NCI-H82 (cell line): ENCODE measurements at places on chromosomes 11 and 22.

- no peak for DNase-seq
Measured at GRCh38 chr11:6326985-6327384, 6.7 kb upstream of the CAVIN3 start.

DNA sequence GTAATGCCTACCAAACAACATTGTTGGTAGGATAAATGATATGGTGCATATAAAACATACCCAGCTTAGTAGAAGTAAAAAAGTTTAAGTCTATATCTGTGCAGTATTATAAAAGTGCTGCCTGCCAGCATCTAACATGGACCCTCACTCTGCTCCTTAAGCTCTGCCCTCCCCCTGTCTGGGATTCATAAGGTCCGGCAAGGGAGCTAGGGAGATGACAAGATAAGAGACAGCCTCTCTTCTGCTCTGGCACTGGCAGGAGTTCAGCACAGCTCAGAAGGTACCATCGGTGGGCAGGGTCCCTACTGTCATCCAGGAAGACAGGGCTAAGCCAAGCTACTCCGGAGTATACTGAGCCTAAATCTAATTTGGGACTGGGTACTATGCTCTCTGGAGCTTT lies 42.8 kb downstream of the TRIM66 start:
- no peak for DNase-seq

DNA sequence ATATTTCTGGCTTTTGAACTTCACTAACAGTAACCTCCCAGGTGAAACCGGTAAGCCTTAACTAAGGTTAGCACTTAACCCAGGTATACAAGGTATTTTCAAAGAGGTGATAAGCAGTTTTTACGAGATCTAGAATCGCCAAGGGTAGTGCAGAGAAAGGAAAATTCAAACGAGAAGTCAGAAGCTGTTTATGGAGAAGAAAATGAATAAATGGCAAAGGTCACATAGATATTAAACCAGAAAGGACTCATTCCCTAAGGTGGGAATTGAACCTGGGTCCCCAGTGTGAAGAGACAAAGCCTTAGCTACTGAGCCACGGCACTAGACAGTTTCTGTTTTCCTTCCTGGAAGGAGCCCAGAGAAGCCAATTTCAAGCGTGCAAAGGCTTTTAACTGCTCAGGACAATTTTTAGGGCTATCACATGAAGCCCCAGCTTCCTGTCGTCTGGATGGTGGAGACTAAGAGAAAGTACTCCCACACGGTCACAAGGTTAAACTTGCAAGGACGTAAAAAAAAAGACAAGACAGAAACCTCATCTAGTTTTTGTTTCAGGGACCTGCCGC lies 5.7 kb upstream of the C1QTNF6 start:
- DNase-seq = no peak

- no peak for DNase-seq
Measured at GRCh38 chr22:17262976-17263375, 43.7 kb upstream of the ADA2 start.

DNA sequence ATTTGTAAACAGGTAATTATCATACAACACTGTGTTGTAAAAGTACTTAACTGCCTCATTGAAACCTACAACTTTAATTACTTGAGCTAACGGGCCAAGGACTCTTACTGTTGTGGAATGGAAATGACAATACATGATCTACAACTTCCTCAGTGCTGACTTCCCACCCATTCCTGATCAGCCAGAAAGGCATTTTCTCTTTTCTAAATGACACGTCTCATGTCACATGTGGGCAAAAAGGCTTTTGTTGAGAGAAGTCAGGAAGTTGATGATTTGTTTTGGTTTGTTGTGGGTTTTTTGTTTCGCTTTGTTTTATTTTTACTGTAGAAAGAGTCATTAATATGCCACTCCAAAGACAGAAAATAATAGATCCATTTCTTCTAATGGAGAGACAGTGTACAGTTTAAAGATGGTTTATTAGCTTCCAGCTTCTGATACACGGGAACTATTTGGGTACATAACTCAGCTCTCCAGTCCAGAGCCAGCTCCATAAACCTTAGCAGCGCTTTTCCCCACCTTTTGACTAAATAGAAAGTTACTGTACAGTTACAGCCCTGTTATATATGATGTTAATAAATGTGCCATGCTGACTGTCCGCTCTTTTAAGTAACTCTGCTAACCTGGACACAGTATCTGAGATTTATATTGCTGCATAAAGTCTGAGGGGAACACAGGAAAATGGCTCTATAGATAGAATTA lies 509.4 kb upstream of the API5 start:
- no peak for DNase-seq

DNA sequence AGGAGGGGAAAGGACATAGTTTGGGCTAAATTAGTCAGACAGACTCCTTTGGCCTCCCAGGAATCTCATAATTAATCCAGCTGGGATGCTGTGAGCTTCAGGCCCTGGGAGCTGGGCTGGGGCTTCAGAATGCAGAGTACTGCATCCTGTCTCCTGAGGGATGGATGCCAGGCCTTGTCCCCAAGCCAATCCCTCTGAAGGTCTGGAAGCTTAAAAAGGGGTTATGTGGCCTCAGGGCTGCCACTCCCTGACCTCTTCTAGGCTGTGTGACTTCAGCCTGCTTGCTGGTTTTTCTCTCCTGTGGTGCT lies 6.9 kb upstream of the LRRC32 start:
- no peak for DNase-seq

DNA sequence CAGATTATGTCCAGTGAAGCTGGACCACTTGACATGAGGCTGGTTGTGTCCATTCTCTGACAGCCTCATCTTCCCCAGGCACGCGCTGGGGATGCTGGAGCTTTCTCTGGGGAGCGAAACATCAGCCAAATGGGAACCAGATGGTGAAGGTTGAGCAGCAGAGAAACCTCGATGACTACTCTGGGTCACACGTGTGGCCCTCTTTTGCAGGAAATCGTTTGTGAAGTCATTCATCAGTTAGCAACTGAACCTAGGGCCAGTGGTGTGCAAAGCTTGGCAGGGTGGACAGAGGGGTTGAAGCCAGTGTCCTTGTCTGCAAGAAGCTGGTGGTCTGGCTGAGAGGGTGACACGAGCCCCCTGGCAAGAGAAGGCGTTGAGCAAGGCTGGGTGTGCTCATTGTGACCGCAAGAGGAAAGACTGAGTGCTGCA lies 109.8 kb downstream of the ZBTB16 start:
- no peak for DNase-seq

DNA sequence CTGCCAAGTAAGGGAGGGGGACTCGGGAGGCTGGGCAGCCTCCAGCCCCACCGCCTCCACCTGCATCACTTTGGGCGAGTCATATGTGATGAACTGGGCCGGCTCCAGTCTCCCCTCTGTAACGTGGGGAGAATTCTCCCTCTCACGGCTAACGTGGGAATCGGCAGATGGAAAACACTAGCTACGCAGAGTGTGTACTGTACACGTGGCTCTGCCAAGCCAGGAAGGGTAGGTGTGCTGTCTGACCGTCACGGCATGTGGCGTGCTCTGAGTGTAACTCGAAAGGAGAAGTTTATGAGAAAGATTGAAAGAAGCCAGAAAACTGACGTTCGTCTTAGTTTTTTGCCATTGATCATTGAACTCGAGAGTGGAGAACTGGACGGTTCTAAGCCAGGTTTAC lies 13.7 kb downstream of the TRMU start:
- DNase-seq = no peak
